ENCODE measurements at places on chromosomes 16 and 17.

- no peak for DNase-seq
These were observed 41.3 kb downstream of the SLC47A1 start for GRCh38 chr17:19574956-19575355.

- DNase-seq, result no peak
These were observed 130.0 kb downstream of the KATNIP start for GRCh38 chr16:27679899-27680298.

- DNase-seq, result peak; percentile 30
These were observed 15.6 kb downstream of the TLE7 start for GRCh38 chr16:71426069-71426879.

- peak; percentile 93 for DNase-seq
These were observed at the start of gene COIL for GRCh38 chr17:56960596-56961538. TSS of gene COIL (minus strand) at chr17:56961050. CDS start at chr17:56961019, 31 bp downstream.

DNA sequence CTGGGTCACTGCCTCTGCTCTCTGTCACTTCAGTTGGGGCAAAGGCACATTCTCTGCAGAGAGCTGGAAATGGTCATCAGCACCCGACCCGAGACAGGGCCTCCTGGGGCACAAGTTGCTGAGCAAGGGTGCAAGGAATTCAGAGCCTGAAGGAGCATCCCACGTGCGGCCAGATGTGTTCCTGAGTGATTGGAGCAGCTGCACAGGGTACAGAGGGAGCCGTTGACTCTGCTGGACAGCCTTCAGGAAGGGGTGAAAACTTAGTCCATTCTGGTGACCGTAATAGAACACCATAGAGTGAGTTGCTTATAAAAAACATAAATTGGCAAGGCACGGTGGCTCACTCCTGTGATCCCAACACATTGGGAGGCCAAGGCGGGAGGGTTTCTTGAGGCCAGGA is 106.8 kb downstream of the CCDC182 start:
- no peak for DNase-seq

GRCh38 chr16:11312718-11313492 is 31.8 kb upstream of the PRM1 start:
- DNase-seq, result peak; percentile 52

DNA sequence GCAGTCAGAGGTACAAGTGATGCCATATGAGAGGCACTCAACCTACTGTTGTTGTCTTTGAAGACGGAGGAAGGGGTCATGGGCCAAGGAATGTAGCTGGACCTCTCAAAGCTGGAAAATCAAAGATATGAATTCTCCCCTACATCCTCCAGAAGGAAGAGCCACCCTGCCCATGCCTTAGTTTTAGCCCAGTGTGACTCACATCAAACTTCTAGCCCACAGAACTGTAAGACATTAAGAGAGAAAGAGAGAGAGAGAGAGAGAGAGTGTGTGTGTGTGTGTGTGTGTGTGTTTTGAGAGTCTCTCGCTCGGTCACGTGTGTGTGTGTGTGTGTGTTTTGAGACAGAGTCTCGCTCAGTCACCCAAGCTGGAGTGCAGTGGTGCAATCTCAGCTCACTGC is 87.1 kb downstream of the STX8 start:
- no peak for DNase-seq

DNA sequence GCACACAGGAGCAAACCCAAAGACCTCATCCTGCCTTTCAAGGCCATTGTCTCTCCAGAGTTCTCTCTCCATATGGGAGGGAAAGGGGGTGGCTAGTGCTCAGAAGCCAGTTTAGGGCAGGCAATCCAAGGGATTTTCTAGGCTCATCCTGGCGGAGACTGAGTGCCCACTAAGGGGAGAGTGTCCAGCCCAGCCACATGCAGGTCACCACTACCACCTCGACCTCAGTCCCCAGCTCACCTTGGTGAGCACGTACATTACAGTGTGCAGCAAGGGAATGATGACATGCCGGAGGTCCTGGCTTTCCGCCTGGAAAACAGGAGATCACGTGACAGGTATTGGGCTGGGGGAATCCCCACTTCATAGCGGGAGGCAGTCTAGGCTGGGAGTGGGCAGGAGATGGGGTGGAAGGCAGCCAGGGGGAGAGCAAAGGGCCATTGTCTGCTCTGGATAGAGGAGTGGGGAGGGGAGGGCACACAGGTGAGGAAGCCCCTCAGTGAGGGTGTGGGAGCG is 29.9 kb downstream of the PIK3R6 start:
- DNase-seq, result no peak

GRCh38 chr17:15970500-15970899 is 25.6 kb downstream of the ADORA2B start:
- DNase-seq, result no peak

- DNase-seq, result no peak
These were observed 21.8 kb upstream of the RASD1 start for GRCh38 chr17:17518014-17518413.

DNA sequence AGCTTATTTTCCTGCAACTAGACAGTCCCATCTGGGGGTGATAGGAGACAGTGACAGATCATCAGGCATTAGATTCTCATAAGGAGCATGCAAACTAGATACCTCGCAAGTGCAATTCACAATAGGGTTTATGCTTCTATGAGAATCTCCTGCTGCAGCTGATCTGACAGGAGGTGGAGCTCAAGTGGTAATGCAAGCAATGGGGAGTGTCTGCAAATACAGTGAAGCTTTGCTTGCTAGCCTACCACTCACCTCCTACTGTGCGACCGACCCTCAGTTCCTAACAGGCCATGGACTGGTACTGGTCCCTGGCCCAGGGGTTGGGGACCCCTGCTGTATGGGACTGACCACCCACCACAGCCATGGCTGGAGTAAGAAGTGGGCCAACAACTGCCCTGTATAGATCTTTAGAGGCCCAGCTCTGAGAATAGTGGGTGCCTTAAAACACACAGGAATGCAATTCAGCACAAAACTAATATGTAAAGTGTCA is 26.0 kb upstream of the IRX3 start:
- DNase-seq, result no peak

DNA sequence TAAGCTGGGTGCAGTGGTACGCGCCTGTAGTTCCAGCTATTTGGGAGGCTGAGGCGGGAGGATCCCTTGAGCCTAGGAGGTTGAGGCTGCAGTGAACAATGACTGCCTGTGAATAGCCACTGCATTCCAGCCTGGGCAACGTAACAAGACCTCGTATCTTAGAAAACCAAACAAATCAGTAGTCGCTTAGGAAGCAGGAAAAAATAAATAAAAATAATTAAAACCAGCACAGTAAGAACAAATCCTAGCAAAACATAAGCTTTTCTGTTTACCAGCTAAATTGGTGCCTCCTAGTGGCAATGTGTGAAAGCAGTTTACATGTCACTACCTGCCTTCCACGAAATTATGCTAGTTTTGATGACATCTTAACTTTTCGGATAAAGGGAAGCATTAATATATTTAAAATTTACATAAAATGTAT is 1.3 kb downstream of the ARMC5 start:
- DNase-seq, result peak; percentile 64

DNA sequence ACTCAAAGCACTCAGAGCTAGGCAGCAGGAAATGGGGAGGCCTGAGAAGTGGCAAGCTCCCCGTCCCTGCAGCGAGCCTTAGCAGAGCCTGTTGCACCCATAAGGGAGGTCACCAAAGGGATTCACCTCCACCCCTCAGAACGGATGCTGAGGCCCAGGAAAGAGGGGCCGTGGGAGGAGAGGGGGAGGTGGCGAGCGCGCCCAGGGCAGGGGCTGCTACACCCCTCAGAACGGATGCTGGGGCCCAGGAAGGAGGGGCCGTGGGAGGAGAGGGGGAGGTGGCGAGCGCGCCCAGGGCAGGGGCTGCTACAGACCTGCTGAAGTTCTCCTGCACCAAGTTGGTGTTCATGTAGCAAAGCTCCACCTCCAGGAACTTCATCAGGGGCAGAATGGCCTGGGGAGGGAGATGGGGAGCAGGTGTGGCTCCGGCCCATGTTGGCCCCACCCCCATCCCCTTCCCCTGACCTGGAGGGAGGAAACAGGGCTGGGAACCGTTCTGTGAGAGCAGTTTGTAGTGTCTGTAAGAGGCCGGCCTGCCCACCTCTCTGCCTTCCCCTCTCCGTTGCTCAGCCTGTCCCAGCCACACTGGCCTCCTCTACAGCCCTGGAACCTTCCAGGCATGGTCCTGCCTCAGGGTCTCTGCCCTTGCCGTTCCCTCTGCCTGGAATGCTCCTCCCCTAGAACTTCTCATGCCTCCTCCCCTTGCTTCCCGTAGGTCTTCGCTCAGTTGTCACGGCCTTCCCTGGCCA is 11.4 kb downstream of the UNC13D start:
- DNase-seq, result peak; percentile 53

- no peak for DNase-seq
These were observed 3.4 kb upstream of the MMD start for GRCh38 chr17:55424893-55425540.

DNA sequence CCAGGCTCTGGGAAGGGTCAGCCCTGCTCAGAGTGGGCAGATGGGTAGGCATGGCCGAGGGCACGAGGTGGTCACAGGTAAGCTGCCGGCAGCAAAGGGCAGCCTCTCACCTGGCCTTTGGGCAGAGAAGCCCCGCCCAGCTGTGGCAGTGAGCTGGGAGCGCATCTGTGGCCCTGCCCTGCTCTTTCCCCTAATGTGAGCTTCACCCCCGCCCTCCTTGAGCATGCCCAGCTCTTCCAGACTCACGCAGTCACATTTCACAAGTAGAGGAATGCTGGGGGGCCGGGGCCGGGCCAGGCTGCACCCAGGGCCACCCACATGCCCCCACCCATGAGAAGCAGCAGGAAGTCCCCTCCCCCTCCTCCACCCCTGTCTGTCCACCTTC is 40.7 kb upstream of the SLC38A10 start:
- DNase-seq, result no peak

- no peak for DNase-seq
These were observed 3.5 kb downstream of the MED1 start for GRCh38 chr17:39447561-39447960.

DNA sequence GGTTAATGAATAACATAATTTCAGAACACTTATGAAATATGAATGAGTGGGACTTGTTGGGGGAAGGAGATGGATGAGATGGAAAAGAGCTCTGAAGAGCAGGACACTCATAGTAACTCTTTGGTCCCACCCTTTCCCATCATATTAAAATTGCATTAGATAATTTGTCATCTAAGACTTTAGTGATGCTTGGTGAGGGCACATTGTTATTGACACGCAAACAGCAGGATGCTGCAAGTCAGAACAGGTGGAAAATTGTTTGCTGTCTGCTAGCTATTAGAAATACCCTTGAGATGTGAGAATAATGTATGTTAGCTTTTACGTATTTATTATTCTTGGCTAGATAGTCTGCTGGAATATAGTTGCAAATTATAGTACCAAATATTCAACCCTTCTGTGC is 75.7 kb downstream of the TANC2 start:
- no peak for DNase-seq

- DNase-seq, result no peak
These were observed 4.6 kb upstream of the ALDOA start for GRCh38 chr16:30060836-30061554.

DNA sequence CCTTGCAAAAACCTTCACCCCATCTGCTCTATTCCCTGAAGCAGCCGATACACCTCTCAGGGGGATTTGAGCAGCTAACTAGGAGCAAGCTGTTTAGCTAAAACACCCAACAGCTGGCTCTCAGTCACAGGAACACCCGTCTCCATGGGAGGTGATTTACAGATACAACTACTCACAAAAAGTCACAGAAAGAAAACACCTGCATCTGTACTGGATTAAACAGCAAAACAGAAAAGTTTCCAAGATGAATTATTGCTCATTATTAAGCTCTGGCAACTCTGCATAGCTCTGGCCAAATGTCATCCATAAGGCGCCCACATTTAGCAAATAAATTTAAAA is 22.3 kb downstream of the GJC1 start:
- no peak for DNase-seq
